ENCODE measurements at places on chromosomes 3 and 15. TPM values are rescaled to one million over a fixed set of nuclear protein-coding genes. Genes with fewer than 3 reads are reported as not detected.

DNA sequence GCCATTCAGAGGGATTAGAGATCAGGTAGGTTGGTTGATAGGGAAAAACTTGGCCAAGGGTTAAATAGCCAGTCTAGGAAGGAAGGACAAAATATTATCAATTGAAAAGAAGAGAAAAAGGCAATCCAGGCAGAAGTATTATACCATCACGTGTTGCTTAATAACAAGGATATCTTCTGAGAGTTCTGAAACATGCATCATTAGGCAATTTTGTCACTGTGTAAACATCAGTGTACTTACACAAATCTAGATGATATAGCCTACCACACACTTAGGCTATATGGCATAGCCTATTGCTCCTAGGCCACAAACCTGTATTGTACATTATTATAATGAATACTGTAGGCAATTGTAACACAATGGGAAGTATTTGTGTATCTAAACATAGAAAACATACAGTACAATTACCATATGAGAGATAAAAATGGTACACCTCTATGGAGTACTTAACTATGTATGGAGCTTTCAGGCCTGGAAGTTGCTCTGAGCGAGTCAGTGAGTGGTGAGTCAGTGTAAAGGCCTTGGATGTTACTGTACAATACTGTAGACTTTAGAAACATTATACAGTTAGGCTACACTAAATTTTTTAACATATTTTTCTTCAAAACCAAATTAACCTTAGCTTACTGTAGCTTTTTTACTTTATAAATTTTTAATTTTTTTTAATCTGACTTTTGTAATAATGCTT is 2.7 kb downstream of the TEX55 start:
- no peak overlapping the region for H3K4me3 ChIP-seq
- DNase-seq: no peak
- no peaks in the 10 kb centered on the region for H3K36me3 ChIP-seq
- H3K27me3 ChIP-seq: no peaks in the 10 kb centered on the region
- no peak overlapping the region for H3K27ac ChIP-seq

DNA sequence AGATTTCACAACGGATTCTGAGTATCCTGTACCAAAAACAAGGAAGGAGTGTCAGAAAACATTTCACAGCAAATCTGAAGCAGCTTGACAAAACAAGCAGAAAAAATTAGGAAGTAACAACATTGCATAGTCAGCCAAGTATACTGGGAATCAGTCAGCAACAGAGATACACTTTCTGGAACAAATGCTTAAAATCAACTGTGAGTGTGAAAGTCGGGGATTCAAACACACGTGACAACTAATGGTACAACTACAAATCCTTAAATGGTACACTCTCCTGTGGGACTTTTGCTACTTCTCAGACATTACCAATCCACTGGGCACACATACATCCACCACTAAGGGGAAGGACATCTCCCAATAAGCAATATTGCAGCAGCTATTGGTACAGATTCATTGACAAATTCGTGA is 296.6 kb upstream of the MME start:
- no peak overlapping the region for H3K4me3 ChIP-seq
- H3K27ac ChIP-seq: no peak overlapping the region
- no peaks in the 10 kb centered on the region for H3K4me1 ChIP-seq
- DNase-seq: no peak
- no peaks in the 10 kb centered on the region for H3K27me3 ChIP-seq

Gene KBTBD12
- total RNA-seq: 2.8 TPM

GRCh38 chr15:101161656-101162055 is 90.2 kb downstream of the CHSY1 start:
- no peak for DNase-seq
- H3K27me3 ChIP-seq: no peaks in the 10 kb centered on the region
- no peaks in the 10 kb centered on the region for H3K36me3 ChIP-seq
- no peaks in the 10 kb centered on the region for H3K4me1 ChIP-seq
- no peak overlapping the region for H3K4me3 ChIP-seq

Gene AMT
- 1.5 TPM for total RNA-seq

Measured in uterus (tissue), 4 donors.